ENCODE measurements at places on chromosomes 4 and X.

GRCh38 chrX:153685751-153686696 is 1.7 kb upstream of the SLC6A8 start:
- DNase-seq = no peak

GRCh38 chr4:76087007-76087769 is 12.7 kb downstream of the ART3 start:
- no peak for DNase-seq

DNA sequence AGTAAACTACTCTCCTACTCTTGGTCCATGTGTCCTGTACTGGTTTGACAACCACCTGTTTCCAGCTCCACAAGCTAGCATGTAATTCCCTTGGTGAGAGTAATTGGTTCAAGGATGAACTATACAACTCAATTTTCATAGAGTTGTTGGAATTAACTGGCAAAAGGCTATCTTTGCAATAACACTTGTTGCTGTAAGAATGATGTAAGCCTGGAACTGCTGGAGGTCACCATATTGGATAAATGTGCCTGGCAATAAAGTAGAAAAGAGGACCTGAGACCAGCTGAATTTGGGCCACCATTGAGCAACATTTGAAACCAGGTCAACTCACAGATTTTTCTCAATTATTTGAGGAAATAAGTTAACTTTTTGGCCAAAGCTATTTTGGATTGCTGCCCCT is 175.5 kb downstream of the CAMK2D start:
- no peak for DNase-seq

GRCh38 chr4:97938141-97938540 is 205.1 kb downstream of the STPG2 start:
- no peak for DNase-seq

DNA sequence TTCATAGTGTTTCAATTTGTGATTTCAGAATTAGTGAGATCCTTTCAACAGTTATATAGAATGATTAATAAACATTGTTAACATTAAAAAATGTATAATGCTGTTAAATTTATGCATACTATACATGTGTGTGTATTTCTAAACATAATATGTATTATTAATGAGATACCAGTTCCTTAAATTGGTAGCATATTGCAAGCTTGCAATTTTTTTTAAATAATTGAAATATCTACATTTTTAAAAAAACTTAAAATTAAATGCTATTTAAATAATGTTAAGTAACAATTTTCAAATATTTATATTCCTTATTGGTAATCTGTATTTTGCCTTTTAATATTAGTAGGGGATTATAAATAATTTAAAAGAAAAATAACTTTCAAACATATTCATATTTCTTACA is 1479.5 kb upstream of the PCDH7 start:
- DNase-seq = no peak

- DNase-seq = no peak
These were observed 607.2 kb upstream of the NDST4 start for GRCh38 chr4:115720611-115721010.

- DNase-seq = no peak
These were observed 374.3 kb downstream of the AFF2 start for GRCh38 chrX:148874636-148875246.

- no peak for DNase-seq
These were observed 552 bp downstream of the ADH5 start for GRCh38 chr4:99088023-99088449.

DNA sequence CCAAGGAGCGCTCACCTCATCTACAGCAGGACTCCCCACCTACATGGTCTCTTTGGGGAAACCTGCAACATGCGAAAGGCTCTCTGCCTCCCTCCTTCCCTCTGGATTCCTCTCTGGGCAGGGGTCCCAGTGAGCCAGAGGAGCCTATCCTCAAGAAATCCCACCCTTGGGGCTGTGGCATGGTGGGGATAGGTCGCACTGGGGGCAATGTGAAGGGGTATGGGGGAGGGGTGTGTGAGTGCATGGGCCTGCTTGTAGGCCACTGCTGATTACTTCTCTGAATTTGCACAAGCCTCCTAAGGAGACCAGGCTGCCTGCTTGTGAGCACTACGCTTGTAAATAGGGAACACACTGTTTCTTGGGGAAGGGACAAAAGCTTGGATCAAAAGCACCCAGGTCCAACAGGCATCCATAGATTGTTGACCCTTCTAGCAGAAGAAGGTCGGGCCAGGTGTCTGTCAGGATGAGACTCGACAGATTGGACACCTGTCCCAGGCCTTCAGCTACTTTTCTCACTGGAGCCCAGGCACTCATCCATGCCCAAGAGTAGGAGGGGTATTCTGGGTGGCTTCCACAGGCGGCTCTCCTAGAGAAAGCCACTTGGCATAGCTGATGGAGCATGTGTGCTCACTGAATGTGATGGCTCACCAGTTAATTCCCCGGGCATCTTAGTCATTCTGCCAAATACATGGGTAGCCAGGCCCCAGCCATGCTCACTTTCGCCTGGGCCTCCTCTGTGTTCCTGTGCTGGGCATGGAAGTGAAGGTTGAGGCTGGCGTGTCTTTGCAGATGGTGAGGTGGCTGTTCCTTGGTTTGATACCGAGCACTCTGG is 75.0 kb downstream of the NBDY start:
- no peak for DNase-seq

GRCh38 chr4:170657761-170658160 is 568.0 kb upstream of the AADAT start:
- no peak for DNase-seq

GRCh38 chr4:16836324-16836723 is 62.1 kb downstream of the LDB2 start:
- DNase-seq = no peak

DNA sequence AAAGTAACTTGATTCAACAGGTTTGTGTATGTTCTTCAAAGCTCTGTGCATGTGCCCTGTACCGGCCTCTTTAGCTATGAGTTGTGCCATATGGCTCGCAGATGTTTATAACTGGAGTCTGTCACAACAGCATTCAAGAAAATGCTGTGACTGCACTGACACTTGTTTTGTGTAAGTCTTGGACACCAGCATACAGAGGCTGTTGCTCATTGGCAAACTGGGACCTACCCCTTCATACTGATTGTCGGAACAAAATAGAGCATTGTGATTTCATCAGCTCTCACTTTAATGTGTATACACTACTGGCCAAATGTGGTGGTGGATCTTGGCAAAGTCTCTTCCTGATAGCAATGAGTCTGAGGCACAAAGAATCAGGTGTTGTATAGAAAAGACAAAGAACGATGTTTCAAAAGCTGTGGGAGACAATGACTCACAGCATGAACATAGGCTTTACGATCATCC is 133.9 kb downstream of the EGF start:
- DNase-seq = no peak
